Activated CD4-positive, alpha-beta T cell treated with anti-CD3 and anti-CD28 coated beads, Interleukin-2, amount 50 U/mL, for 4 hours (primary cell): ENCODE measurements at places on chromosomes 13 and 19.

- DNase-seq, result no peak
These were observed 10.7 kb downstream of the C19orf25 start for GRCh38 chr19:1468274-1468820.

- no peak for DNase-seq
These were observed 11.7 kb downstream of the ATP7B start for GRCh38 chr13:51999510-51999911.

- DNase-seq, result no peak
These were observed 930 bp downstream of the ZNF136 start for GRCh38 chr19:12163826-12164225.

DNA sequence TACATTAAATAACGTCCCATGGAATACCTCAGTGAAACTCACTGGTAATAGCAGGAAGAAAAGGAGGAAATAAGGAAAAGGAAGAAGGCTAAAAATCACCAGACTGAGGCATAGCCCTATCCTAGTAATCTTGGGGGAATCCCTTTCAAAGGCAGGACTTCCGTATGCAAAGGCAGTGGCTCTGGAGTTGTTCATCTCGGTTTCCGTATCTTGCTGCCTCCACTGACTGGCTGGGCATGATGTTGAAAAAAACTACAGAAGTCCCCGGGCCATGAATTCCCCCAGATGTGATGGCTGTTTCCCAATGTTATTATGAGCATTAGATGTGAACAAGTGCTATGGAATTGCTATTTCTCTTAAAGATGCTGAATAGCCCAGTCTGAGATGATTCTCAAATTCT is 5.5 kb downstream of the FPR2 start:
- no peak for DNase-seq

DNA sequence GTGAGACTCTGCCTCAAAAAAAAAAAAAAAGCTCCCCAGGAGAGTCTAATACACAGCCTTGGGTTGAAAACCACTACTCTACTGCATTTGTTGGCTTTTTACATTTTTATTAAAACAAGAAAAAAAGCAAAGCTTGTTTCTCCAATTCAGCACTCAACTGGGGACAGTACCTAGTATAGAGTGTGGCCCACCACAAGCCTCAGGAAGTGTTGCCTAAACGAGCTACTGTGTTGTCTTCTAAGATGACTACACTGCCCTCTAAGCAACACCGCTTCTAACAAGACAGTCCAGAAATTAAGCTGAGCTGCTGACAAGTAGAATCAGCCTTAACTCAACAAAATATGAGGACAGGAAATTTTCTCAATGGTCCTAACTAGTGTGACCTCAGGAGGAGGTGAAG is 522.2 kb downstream of the FGF9 start:
- DNase-seq, result no peak

DNA sequence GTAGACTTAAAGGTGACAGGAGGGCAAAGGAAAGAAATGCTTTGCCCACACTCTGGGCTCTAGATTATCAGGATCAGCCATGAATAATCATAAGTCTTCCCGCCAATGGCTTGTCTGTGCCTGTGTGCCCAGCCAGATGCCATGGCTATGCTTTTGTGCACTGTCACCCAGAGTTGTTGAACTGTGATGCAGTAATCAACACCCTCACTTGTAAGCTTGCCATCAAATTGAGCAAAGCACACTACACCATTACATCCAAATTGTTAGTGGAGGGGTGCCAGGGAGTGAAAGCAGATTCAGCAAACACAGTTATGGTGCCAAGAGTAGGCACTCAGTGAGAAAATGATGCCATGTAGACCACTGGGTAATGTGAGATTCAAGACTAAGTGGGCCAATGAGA is 845.3 kb upstream of the MIR17HG start:
- no peak for DNase-seq

DNA sequence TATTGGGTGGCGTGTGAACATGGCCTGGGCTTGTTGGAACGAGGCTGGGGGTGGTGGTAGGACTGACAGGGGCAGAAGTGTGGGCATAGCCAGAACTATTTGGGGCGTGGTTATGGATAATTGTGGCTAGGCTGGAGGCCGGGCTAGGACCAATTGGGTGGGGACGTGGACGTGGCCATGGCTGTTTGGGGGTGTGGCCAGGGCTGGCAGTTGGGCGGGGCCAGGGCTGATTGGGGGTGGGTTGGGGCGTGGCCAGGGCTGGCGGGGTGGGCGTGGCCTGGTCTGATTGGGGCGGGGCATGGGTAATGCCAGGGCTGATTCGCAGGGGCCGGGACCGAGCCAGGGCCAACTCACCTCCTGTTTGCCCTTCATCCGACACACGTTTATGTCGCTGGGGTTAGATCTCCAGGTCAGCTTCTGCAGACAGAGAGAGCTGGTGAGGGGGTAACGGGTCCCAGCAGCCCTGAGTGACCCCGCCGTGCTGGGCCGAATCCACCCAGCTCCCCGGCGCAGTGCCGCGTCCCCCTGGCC is 2.8 kb downstream of the SEMA6B start:
- no peak for DNase-seq
